Foreskin fibroblast (primary cell): ENCODE measurements at places on chromosomes 2 and 18.

GRCh38 chr2:65957454-65957853 is 477.5 kb upstream of the MEIS1 start:
- no peak for DNase-seq

DNA sequence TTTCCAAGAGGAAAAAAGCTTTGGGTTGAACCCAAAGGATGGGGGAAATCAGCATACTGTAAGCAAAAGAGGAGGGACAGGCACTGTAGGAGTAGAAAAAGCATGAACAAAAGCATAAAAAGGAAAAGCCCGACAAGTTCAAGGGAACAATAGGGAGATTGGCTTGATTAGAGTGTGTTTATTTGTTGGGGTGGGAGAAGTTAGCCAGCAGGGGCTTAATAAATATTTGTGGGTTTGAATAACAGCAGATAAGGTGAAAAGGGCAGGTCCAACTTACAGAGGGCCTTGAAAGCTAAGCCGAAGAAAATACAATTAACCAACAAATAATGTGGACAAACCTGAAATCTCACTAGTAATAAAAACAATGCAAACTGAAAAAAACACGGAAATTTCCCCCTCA is 126.7 kb downstream of the THADA start:
- no peak for DNase-seq

DNA sequence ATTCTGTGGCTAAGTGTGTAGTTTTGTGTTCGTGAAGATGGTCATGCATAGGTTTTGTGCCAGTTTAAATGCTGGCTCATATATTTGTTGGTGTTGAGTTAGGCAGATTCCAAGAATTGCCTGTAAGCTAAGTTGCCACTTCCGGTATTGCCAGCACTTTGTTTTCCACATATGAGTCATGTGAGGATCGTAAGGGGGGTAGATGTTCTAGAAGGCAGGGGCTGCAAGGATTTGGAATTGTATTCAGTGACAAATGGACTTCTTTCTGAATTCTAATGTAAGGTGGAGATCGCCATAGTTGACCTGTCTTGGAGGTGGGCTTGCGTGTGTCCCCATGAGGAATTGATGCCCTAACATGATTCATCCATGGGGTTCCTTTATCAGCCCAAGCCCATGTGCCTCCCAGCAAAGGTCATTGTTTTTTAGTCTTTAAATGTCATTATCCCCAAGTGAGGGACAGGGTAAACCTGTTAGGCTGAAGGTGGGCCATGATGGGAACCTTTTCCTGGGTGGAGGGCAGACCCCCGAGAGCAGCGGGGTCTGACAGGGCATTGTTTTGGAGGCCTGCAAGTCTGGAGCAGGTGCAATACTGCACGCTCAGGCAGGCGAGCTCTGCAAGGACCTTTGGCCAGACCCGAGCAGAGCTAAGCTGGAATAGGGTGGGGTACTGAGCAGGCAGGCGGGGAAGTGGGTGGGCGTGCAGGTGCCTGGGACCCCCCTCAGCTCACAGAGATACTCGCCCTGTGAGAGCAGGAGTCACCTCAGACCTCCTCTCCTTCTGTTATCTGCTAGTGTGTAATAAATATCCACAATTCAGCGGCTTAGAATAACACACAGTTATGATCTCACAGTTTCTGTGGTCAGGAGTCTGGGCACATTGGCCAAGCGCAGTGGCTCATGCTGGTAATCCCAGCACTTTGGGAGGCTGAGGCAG is 77.4 kb downstream of the LRRFIP1 start:
- DNase-seq: peak; percentile 59

GRCh38 chr18:45856531-45856930 is 31.1 kb downstream of the SIGLEC15 start:
- peak; percentile 66 for DNase-seq

DNA sequence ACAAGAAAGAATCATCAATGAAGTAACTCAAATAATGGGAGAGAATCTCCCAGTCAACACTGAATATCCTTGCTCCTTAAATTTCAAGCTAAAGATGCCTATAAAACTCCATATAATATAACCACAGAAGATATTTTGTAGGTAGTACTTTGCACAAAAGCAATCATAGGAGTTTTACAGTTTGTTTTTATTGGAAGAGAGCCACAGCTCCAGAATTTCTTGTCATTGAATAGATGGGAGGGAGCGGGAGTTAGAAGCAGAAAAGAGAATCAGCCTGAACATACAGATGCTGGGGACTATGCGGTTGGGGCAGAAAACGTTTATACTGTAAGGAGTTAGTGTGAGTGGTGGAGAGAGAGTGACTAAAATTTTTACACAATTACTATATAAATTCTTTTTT is 18.3 kb upstream of the SMAD4 start:
- no peak for DNase-seq

DNA sequence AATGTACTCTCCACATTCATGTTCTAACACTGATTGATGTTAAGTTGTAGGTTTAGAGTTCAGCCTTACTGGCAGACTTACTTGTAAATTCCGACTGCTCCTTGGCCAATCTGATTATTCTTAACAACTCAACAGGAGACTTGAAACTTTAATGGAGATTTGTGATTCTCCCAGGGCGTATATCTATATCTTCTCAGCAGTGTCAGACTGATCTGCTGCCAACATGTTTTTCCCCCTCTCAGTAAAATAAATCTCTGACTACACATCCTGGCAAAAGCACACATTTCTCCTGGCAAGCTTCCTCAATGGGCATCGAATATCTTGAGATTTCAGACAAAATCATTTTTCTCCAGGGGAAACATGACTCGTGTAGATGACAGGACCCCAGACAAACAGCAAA is 1041.2 kb downstream of the DPP10 start:
- DNase-seq: no peak

DNA sequence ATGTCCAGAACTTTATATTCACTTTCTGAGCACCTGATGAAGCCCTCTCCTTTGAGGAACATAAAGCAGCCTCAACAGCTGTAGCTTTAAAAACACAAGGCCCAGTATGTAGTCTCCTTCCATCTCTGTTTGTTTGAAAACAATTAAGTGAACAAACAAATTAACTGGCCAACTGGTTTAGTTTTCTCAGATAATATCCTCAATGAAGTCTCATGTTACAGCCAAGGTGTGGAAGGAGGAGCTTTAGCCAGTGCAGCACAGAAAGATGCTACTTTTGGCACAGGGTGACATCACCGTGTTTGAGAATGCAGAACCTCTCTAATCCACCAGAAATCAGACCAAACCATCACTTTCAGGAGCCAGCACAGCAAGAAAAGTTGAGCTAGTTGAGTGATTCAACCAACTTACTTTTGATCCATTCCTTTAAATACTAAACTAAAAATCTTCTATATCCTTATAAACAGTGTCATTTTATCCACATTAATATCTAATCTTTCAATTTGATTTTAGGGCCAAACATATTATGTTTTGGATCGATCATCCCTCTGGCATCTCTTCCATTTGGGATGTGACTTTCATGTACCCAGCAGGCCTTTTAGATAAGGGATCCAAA is 488.7 kb downstream of the ARHGAP15 start:
- no peak for DNase-seq

- DNase-seq: no peak
Measured at GRCh38 chr2:226059961-226060627, 660.6 kb downstream of the NYAP2 start.

- no peak for DNase-seq
Measured at GRCh38 chr2:143030127-143030526, 99.1 kb upstream of the ARHGAP15 start.

- peak; percentile 37 for DNase-seq
Measured at GRCh38 chr2:28428486-28428885, 35.8 kb downstream of the FOSL2 start.

DNA sequence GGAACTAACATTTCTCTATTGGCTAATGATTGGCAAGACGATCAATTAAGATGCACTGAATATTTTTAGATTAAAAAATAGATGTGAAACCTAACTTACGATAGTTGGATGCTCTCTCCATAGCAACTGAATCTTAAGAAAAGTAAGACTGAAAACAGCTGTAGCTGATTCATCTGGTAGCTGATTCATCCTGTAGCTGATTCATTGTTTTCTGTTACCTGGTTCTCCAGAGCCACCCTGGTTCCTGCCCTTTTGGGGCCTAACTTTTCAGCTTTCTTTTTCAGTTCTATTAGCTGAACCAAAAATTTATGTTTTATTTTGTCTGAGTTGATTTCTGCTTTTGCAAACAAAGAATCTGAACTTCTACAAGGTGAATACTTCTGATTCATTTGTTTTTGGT is 22.7 kb upstream of the SPR start:
- DNase-seq: peak; percentile 34

DNA sequence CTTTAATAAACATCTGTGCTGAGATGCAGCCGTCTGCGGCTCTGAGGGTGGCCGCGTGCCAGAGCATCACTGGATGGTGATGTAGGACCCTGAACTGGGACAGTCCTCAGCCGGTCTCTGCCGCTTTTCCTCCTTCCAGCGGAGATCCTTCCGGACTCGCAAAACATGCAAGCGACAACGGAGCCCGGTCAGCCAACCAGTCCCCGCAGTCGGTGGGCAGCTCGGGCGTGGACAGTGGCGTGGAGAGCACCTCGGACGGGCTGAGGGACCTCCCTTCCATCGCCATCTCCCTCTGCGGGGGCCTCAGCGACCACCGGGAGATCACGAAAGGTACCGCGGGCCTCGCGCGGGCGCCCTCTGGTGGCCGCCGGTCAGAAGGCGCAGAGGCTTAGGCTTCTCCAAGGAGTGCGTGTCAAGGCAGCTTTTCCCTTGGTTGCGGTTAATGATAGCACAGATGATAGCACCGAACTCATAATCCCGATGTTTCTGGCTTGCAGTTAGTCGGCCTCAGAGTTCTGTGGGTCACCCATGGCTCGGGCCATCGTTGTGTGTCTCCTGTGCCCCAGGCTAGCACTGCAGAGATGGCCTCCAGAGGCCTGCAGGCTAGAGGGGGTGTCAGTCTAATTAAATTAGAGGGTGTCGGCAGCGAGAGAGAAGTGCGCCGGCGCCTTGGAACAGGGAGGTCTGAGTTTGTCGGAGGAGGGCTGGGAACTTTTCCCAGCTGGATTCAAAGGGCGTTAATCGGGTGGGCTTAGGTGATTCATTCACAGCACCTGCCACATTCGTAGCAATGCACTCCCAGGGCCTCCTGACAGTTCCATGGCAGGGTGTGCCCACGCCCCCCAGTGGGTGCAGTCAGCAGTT is 38.5 kb downstream of the LPIN1 start:
- peak; percentile 74 for DNase-seq

DNA sequence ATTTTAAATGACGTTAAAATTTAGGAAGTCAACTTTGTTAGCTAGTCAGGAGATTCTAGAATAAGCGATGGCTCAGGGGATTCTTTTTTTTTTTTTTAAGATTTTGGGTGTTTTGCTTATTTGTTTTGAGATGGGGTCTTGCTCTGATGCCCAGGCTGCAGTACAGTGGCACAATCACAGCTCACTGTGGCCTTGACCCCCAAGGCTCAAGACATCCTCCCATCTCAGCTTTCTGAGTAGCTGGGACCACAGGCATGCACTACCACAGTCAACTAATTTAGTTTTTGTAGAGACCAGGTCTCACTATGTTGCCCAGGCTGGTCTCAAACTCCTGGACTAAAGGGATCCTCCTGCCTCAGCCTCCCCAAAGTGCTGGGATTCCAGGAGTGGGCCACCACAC is 16.9 kb downstream of the ATL2 start:
- DNase-seq: no peak

DNA sequence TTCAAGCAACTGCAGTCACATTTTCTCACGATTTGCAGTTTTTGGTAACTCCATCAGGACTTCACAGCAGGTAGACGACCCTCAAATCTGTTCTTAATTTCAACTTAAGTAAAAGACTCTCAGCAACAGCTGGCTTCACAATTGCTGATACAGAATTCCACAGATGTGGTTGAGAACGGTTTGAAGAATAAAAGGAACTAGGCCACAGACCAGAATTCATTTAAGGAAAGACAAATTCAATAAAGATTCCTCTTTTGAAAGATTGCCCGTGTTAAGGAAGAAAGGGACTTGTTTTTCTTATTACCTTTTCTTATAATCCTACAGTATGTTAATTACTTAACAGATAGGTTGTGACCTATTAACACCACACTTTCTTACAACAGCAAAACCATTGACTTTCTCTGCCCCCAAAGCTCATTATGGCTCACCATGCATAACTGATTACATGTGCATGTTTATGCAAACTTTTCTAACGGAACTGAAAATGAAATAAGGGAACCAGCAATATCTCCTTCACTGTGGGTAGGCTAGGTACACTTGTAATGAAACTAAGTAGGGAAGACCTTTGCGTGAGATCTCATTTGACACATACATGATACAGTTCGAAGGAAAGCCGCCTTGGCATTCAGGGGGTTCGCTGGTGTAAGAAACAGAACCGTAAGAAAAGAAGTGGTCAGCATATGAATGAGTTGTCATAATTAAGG is 4.7 kb upstream of the ZNF516 start:
- no peak for DNase-seq

DNA sequence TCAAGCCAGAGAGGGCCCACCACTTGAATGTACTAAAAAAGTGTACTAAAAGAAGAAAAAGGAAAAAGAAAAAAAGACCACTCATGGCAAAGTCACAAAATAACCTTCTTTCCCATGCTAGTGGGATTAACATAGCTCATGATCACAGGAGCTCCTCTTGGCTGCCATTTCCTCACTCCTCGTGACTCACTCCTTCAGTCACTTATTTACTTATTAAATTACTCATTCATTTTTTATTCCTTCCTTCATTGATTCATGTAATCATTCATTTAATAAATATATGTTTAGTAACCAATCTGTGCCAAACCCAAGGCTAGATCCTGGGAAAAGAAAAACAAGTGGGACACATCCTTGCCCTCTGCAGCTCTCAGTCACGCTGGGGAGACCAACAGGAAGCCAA is 300.5 kb downstream of the INSIG2 start:
- peak; percentile 56 for DNase-seq

DNA sequence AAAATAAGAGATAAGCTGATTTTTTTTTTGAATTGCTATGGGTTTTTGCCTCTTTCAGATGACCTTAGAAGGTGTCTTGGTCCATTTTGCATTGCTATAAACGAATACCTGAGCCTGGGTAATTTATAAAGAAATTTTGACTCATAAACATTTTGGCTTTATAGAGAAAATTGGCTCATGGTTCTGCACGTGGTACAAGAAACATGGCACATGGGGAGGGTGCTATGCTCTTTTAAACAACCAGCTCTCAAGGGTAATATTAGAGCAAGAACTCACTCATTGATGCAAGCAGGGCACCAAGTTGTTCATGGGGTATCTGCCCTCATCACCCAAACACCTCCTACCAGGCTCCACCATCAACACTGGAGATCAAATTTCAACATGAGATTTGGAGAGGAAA is 408.8 kb downstream of the NUP35 start:
- DNase-seq: no peak

GRCh38 chr2:25000503-25001324 is 29.0 kb upstream of the DNAJC27 start:
- DNase-seq: peak; percentile 53

- DNase-seq: no peak
Measured at GRCh38 chr2:189008555-189009262, 34.5 kb downstream of the COL3A1 start.
